ENCODE measurements at places on chromosomes 4 and X.

- no peak for DNase-seq
Observed at GRCh38 chrX:149803458-149804062, 21.8 kb downstream of the MAGEA9 start.

- DNase-seq, result no peak
Observed at GRCh38 chr4:153362184-153362583, 17.7 kb downstream of the MND1 start.

DNA sequence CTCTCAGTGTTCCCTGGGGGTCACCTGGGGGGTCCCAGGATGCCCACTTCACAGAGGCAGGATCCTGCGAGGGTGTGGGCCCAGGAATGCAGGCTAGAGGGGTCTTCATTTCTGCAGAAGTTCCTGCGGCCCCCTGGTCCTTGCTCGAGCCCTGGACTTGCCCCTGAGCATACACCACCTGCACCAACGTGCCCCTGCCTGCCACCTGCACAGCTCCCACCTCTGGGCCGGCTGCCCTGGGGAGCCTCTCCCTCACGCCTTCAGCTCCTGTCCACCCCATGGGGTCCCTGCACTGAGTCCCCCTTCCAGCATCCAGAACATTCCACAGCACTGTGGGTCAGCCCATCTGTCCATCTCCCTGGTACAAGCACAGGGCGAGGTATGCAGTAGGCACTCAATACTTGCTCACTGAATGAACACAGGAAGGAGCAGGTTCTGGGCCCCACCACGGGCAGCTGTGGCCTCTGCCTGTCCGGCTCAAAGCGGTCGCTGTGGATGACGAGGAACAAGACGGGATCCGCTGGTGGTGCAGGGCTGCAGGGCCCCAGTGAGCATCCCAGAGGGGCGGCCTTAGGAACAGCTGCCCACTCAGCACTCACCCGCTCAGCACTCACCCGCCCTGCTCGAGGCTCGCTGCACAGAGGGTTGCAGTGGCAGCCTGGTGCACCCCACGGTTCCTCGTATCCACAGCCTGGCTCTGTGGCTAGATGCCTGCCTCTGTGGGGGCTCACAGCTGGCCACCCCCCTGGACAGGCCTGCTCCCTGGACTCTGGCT lies 70.5 kb upstream of the MXD4 start:
- no peak for DNase-seq

DNA sequence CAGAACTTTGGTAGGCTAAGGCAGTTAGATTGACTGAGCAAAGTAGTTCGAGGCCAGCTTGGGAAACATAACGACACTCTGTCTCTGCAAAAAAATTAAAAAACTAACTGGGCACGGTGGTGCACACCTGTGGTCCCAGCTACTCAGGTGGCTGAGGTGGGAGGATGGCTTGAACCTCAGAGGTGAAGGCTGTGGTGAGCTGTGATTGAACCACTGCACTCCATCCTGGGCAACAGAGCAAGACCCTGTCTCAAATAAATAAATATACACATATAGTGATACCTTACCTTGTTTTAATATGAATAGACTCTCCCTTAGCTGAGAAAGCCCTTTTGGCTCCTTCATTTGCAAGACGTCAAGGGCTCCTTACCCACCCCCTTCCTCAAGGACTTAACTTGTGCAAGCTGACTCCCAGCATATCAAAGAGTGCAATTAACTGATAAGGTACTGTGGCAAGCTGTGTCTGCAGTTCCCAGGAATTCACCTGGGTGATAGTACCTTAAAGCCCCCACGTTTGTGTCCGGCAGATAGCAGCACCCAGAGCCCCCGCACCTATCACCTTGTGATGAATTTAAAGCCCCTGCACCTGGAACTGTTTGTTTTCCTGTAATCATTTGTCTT lies 655.6 kb upstream of the GALNTL6 start:
- no peak for DNase-seq

- DNase-seq, result no peak
Observed at GRCh38 chr4:8205241-8205707, 6.2 kb downstream of the SH3TC1 start.

GRCh38 chr4:61239250-61239649 lies 39.1 kb downstream of the ADGRL3 start:
- DNase-seq, result no peak

GRCh38 chrX:12986886-12987285 lies 12.0 kb downstream of the TMSB4X start:
- DNase-seq, result no peak

GRCh38 chr4:172895699-172896098 lies 272.9 kb upstream of the GALNT7 start:
- DNase-seq, result no peak

DNA sequence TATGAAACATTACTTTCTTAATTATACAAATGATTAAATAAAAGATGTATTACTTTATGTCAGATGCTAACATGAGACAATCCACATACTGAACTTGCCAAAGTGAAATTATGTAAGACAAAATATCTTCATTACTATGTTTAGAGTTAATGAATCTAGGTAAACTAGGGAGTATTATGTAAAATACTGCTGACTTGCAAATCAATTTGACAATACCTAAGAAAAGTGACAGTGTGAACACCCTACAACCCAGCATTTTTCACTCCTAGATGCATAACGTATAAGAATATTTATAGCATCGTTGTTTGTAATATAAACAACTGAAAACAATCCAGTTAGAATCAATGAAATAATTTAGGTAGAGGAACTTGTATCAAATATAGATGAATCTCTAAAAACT lies 546.3 kb downstream of the MAGEB5 start:
- DNase-seq, result no peak

GRCh38 chr4:174538123-174538875 lies 16.0 kb upstream of the HPGD start:
- DNase-seq, result no peak

Data from fibroblast of skin of back (primary cell).